ENCODE measurements at places on chromosomes 16 and 17.

DNA sequence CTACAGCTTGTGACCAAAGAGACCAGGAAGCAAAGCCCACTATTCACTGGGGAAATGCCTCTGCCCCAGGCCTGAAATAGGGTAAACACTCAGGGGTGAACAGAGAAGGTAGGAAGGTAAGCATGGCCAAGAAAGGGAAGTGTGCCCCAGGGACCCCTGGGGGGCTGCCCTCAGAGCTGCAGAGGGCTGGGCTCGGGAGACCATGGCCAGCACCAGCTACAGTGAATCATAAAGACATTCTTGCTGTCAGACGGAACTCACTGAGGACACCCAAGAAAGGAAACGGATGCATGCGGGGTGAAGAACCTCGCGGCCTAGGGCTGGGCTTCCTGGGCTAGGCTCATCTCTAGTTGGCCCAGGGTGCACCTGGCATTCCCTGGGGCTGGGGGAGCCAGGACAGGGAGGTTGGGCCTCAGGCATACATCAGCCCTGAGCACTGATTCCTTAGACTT, 9.6 kb downstream of the HIC1 start:
- DNase-seq, result no peak

DNA sequence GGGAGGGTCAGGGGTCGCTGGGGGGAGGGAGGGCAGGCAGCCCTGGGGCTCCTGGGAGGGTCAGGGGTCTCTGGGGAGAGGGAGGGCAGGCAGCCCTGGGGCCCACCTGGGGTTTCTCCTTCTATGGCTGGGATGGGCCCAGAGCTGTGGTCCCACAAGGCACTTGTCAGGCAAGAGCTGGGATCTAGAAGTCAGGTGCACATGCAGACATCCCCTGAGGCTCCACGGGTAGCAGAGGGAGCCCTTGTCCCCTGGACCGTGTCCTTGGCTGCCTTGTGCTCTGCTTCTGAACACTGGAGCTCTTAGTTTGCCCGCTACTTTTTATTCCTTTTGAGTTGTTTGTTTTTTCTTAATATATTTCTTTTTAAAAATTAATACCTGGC, 1.8 kb downstream of the TUBB3 start:
- no peak for DNase-seq

DNA sequence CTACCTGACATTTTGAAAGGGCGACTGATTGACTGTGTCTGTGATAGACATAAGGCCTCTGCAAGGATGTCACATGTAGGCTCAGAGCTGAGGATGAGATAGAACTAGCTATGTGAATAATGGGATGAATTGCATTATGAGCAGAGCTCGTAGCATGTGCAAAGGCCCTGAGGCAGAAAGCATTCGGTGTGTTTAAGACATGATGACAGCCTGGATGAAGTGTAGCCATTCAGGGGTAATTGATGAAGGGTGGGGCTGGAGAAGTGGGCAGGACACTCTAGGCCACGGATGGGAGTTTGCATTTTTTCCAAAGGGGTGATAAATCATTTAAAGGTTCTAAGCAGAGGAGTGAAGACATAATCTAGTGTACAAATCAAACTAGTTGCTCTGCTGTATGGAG, 62.6 kb downstream of the USP43 start:
- DNase-seq, result no peak

- DNase-seq, result no peak
Measured at GRCh38 chr16:26672206-26672605, 394.5 kb upstream of the C16orf82 start.

DNA sequence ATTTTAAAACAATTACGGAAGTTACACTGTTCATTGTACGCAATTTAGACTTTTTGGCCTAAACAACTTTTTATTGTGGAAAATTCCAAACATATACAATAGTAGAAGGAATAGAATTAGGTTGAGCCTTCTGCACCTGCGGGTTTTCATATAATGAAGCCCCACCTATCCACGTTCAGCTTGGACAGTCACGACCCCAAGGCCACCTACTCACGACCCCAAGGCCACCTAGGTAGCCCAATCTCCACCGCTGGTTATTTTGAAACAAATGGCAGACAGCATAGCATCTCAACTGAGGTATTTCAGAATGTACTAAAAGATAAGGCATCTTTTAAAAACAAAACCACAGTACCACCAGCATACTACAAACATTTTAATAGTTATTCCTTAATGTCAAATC, 631 bp downstream of the NLRC5 start:
- no peak for DNase-seq

DNA sequence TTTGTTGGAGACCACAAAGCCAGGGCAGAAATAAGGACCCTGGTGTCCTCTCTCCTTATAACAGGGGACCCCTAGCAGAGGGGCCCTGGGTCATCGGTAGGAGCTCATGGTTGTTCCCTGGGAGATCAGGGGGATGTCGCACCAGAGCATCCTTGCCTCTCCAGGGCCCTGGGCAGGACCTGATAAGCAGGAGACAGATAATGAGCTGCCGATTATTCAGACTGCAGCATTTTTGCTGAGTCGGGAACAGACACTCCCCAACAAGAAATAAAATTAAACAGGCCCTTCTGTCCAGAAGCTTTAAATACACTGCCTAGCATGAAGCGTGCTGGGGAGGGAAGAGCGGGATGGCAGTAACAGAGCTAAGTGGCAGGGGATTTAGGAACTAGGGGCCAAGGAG, 15.4 kb upstream of the GFAP start:
- peak; percentile 34 for DNase-seq

- no peak for DNase-seq
Measured at GRCh38 chr16:48811478-48811877, 201.5 kb upstream of the N4BP1 start.

- DNase-seq, result no peak
Measured at GRCh38 chr17:39757931-39758873, 20.5 kb downstream of the GRB7 start.

- DNase-seq, result peak; percentile 50
Measured at GRCh38 chr17:78537217-78537860, 39.9 kb downstream of the DNAH17 start.

- no peak for DNase-seq
Measured at GRCh38 chr17:36593656-36594316, 2.1 kb downstream of the DHRS11 start.

DNA sequence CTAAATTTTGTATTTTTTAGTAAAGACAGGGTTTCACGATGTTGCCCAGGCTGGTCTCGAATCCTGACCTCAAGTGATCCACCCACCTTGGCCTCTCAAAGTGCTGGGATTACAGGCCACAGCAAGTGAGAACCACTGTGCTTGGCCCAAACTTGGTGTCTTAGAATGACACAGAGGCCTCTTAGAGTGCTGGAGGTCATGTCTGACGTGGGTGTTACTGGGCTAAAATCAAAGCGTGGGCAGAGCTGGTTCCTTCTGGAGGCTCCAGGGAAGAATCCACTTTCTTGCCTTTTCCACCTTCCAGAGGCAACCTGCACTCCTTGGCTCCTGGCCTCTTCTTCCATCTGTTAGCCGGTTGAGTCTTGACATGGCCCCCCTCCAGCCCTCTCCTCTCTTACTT, 53.8 kb downstream of the IRF8 start:
- DNase-seq, result no peak

GRCh38 chr16:89123001-89123830, 29.6 kb downstream of the ACSF3 start:
- DNase-seq, result peak; percentile 63

DNA sequence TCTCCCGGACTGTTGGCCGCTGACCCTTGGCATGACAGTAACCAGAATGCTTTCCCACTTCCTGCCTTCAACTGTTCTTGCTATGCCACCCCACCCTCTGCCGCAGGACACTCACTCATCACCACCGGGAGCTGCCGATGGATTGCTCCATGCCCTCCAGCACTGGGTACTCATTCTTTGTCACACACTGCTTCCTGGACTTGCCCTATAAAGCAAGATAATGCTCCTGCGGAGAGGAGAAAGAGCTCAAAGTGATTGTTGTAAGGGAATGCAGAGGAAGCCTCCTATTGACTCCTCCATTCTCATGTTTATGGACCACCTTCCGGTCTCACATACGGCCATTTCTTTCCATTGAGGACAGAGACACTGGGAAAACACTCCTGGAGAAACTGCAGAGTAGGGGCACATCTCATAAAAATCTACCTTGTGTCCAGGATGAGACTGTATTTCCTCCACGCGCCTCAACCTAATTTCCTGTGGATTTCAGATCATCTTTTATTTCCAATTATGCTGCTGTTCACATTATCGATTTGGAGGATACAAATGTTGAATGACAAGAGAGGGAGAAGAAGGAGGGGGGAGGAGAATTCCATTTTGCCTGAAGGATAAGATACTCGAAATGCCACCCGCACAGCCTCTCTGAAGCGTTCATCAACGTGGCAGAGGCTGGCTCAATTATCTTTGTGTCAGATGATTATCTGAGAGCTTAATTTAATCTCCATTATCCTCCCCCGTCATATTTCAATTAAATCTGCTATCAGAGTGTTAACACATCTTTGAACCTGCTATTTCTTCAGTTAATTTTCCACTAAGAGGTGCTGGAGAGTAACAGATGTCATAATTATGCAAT, 486.1 kb upstream of the SALL1 start:
- peak; percentile 73 for DNase-seq

DNA sequence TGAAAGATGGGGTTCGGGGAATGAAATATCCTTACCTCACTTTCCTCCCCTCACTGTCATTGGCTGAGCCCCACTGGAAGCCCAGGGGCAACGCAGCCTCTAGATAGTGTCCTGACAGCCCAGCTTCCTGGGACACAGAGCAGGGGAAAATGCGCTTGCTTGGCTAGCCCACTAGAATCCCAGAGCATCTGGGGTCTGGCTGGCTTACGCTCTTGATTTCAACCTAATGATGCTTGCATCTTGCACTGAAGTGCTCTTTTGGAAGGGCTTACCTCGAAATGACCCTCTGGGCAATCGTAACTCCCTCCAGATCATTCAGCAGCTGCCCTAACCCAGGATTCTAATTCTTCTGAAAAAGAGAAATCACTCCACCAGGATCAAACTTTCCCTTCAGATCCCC, 147.6 kb downstream of the SOX9 start:
- DNase-seq, result no peak

DNA sequence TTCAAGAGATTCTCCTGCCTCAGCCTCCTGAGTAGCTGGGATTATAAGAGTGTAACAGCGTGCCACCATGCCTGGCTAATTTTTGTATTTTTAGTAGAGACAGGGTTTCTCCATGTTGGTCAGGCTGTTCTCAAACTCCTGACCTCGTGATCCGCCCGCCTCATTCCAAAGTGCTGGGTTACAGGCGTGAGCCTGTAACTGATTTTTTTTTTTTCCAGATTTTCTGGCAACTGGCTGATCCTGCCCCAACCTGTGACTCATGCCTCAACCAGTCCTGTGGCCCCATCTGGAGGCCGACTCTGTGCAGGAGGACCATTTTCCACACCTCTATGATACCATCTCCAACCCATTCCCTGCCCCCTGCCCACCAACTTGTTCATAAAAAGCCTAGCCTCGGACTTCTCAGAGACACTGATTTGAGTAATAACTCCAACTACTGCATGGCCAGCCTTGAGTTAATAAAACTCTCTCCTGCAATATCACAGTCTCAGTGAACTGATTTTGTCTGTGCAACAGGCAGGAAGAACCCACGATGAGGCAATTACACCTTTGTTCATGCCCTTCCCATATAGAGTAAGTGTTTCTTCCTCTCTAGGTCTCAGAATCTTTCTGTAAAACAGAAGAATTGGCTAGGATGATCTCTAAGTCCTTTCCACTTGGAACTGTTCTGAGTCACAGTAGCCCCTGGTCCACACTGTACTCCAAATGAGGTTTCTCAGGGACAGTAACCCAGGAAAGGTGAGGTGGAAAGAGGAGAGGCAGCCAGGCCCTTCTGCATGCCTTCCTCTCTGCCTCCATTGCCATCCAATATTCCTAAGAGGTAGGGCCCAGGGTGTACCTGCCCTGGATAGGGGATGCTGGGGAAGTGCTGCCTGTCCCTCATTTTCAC, 8.8 kb upstream of the CNOT1 start:
- DNase-seq, result peak; percentile 83

DNA sequence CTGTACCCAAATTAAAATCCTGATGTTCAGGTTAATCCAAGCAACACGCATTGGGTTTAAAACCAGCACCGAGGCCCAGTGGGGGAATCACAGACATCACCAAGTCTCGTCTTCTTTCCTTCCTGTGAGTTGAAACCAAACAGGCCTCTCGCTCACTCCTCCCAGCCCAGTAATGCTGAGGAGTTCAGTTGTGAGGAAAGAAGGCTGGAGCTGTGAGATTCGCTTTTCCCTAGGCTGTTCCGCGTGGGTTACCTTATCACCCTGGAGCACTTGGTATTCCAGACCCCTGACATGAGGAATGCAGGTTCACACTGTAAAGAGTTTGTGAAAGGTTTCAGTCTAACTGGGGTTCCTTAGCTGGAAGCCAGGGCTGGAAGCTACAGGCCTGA, 20.8 kb downstream of the CIBAR2 start:
- DNase-seq, result no peak

- DNase-seq, result no peak
Measured at GRCh38 chr16:24699151-24699723, 30.2 kb upstream of the TNRC6A start.

- DNase-seq, result no peak
Measured at GRCh38 chr16:77843405-77843804, 55.0 kb downstream of the VAT1L start.

DNA sequence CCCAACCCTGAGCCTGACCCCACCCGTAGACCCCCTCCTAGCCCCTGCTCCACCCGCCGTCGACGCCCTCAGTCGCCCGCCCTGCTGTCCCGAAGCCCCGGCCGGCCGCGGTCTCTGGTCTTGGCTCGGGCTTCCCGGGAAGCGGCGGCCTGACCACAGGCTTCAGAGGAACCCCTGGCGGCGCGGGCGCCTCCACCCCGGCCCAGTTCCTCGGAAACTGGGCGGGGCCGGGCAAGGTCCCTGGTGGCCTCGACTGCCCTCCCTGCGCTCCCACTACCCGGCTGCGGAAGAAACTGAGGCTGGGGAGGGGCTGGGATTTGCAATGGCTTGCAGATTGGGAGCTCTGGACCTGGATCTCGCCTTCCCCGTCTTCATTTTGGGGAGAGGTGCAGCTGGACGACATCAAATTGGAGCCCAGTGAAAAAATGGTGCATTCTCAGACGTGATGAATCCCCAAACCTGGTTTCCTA, 692 bp upstream of the SOCS1 start:
- no peak for DNase-seq

DNA sequence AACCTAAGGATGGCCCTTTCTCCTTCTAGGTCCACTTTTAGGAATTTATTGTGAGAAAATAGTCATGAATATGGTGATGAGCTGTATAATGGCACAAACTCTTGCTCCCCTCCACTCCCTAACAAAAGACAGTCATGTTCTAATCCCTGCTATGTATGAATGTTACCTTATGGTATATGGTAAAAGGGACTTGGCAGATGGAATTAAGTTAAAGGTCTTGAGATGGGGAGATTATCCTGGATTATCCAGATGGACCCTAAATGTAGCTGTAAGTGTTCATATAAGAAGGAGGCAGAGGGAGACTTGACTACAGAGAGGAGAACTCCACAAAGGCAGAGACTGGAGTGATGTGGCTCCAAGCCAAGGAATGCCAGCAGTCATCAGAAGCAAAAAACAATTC, 296.1 kb downstream of the SOX9 start:
- DNase-seq, result no peak

- DNase-seq, result no peak
Measured at GRCh38 chr16:61296814-61297213, 739.4 kb downstream of the CDH8 start.

- DNase-seq, result no peak
Measured at GRCh38 chr16:81210807-81211206, 27.7 kb upstream of the BCO1 start.

GRCh38 chr16:14331020-14331419, 259.9 kb downstream of the MRTFB start:
- DNase-seq, result no peak

All from RWPE2 (cell line).